Fibroblast of villous mesenchyme (primary cell): ENCODE measurements at places on chromosomes 6 and 20.

- DNase-seq: no peak
These were observed 103.8 kb downstream of the RALGAPA2 start for GRCh38 chr20:20608641-20609040.

DNA sequence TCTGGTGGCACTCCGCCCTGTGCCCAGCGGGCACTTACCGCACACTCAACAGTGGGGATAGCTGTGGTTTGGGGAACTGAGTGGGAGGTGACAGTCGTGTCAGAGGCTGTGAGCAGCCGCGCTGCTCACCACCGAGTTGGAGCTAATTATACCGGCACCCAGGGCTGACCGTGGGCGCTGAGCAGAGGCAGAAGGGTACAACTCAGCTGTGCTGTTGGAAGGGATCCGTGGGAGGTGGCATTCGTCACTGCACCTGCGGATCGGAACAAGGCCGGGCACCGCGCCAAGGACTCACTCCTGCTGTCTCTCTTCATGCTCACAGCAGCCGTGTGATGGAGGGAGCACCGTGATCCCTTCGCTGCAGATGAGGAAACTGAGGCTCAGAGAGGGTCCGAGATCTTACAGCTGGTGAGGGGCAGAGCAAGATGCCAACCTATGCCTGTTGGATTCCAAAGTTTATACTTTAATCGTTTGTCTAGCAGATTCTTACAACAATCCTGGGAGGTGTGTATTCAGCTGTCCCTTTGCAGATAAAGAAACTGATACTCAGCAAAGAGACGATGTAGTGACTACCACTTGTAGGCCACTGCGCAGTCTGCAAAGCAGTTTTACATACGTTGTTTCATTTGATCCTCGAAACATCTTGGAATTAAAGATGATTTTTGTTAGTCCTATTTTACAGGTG is 713 bp upstream of the ELMO2 start:
- DNase-seq: peak; percentile 11

DNA sequence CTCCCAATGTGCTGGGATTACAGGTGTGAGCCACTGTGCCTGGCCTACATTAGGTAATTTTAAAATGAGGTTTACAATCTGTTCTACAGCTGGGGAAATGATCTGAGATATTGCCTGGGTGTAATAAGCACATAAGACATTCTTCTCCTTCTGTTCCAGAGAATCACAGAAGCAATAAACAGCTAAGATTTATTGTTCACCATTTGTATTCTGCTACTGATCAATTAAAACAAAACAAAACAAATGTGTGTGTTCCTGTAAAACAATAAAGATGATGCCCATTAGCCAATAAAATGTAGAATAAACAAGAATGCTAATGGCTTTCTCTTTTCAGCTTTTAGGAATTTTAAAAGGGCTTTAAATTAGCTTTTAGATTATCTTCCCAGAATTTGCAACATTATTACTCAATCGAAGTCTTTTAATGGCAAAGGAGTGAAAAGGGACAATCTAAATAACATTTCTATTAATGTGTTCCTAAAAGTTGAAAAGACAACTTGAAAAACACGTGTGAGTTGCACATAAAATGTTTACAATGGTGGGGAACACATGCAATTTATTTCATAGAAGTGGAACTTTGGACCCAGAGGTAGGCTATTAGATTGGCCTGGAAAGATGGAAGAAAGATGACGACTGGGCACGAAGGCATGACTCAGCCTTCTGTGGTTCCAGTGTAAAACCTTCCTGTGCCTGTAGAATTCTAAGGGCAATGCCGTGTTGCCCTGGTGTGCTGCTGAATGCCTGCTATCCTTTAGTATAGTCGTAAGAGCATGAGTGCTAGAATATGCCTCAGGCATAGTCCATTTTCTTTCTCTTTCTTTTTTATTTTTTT is 29.0 kb upstream of the DEK start:
- DNase-seq: peak; percentile 14

- DNase-seq: no peak
These were observed 164.5 kb upstream of the CST7 start for GRCh38 chr20:24784607-24785006.

DNA sequence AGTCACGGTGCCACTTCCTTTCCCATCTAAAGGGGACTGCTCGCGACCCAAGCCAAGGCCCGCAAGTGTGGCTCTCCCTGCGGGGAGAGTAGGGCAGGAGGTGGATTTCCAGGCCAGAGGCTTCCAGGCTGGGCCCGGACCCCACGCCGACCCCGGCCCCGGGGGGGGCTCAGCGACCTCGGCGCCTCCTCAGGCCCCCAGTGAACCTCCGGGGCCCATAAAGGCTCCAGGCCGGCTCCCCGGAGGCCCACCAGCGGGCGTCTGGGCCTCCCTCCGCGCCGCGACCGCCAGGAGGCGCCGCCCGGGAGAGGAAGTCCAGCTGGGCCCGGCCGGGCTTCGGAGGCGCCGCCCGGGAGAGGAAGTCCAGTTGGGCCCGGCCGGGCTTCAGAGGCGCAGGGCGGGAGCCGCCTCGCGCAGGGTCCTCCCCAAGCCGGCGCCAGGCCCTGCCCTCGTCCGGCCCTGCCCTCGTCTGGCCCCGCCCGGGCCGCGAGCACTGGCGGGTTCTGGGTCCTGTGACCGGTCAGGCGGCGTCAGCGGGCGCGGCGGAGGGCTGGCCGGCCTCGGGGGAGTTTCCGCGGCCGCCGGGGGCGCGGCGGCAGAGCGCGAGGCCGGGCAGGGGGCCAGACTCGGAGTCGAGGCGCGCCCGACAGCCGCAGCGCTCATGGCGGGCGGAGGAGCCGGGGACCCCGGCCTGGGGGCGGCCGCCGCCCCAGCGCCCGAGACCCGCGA is at the start of gene RAB32:
TSS of gene RAB32 (plus strand) at position 623 of the 729 bp plus-strand sequence. CDS start at position 662, 39 bp downstream.
- peak; percentile 95 for DNase-seq

- DNase-seq: no peak
These were observed 215.2 kb downstream of the GRIK2 start for GRCh38 chr6:101608703-101609102.

- no peak for DNase-seq
These were observed 23.5 kb upstream of the PDE7B start for GRCh38 chr6:135828021-135828420.

GRCh38 chr6:122649701-122650100 is 39.5 kb downstream of the PKIB start:
- DNase-seq: no peak

DNA sequence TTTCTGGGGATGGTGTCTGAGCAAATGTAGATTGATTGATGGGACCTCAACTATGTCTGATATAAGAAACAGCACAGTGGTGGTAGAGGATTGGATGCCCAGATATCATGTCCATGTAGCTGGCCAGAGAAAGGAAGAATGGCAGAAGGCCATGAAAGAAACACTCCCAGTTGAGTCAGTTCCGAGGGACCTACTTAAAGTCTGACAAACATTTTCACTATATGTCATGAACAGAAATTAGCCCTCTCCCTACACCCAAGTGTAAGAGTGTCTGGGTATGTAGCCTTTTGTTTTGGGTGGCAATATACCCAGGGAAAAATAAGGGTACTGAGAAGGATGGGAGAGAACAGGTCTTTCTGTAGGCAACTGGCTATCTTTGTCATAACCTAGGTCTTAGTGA is 434.2 kb downstream of the BCKDHB start:
- DNase-seq: no peak

DNA sequence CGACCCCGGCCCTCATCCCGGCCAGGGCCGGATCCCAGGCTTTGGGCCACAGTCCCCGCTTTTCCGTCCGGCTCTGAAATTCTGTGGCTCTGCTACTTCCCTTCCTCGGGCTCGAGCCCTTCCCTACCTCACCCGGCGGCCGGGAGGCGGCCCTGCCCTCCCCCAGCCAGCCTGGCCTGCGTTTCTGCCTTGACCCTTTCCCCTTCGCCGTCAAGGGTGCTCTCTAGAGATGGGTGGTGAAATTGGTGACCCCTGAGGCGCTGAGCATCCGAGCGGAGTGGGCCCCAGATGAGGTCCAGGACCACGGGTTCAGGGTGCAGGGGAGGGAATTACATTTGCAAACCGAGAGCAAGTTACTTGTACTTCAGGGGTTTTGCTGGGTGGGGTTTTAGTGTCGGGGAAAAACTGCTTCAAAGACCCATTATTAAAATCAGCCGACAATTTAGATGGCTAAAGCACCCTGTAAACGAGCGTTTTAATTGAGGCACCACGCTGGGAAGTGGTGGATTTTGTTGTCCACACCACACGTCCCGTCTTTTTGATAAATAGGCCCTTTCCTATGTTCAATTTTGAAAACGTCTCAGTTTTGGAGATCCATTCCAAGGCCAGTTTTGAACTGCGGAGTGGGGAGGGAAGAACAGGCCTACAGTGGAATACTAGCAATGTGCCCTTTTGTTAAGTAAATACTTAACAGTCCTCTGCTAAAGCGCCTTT is 9.9 kb downstream of the TFAP2A start:
- no peak for DNase-seq

DNA sequence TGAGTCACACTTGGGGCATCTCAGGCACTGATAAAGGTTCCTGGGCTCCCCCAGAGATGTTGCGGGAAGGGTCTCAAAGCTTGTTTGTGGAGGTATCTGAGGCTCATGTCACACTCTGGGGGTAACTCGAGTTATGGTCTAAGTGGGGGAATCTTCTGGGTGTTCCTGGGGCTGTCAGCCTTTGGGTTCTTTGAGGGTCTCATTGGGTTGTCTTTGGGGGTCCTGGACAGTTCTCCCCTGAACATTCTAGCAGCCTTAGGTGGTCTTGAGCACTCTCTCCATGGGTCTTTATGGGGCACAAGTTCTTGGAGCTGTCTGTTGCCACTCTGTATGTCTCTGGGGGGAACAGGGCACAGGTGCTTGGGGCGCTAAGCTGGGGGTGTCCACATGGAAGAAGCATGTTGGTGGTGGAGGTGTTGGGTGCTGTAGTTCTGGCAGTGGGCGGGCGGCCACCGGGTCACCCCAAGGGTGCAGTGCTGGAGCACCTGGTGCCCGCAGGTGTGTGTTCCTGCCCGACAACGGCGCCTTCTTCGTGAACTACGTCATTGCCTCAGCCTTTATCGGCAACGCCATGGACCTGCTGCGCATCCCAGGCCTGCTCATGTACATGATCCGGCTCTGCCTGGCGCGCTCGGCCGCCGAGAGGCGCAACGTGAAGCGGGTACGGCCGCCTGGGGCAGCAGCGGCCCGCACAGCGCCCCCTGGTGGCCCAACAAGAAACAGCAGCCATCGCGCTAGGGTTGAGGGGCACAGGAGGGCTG is 7.1 kb upstream of the CAPN11 start:
- peak; percentile 58 for DNase-seq

GRCh38 chr6:122372647-122373046 is 26.8 kb upstream of the HSF2 start:
- peak; percentile 5 for DNase-seq

- DNase-seq: peak; percentile 44
These were observed 1019.5 kb upstream of the CITED2 start for GRCh38 chr6:140393665-140394540.

GRCh38 chr6:124226396-124226795 is 422.7 kb downstream of the NKAIN2 start:
- peak; percentile 1 for DNase-seq

GRCh38 chr6:52340603-52340880 is 21.4 kb upstream of the PAQR8 start:
- no peak for DNase-seq

DNA sequence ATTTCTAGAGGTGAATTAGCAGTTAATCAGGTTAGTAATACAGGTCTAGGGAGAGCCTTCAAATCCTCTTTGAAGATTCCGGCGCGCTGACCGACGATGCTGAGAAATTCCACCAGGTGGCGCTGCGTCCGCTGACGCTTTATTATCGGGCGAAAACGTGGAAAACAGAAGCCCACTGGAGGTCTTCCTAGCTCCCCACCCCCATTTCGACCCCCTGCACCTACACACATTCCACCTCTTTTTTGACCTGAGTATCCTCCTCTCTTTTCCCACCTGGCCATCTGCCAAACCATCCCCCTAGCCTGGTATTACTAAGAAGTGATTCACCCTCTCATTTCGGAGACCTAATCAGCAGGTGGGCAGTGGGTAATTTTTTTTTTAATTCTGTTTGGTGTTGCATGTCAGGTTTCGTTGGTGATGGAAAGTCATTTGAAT is 65.4 kb upstream of the RIN2 start:
- peak; percentile 45 for DNase-seq

DNA sequence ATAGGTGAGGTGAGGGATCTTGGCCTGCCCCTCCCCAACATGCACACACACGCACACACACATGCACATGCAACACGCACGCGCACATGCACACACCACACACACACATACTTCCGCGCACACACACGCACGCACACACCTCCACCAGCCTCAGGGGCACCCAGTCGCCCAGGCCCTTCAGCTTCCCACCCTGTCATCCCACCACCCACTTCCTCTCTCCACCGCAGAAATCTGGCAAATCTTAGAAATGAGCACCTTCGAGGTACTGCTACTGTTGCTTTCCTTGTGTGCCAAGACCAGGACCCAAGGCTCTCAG is 1.2 kb downstream of the SPDEF start:
- no peak for DNase-seq

DNA sequence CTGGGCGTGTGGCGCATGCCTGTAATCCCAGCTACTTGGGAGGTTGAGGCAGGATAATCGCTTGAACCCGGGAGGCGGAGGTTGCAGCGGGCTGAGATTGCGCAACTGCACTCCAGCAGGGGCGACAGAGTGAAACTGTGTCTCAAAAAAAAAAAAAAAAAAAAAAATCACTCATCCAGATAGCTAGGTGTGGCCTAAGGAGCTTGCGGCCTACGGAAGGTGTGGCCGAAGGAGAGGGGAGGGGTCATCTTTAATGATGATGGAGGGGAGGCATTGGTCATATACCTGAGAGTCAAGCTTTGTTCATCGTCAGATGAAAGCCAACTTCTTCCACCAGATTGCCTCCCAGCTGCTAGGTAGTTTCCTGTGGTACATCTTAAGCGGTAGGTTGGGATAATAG is 801 bp upstream of the PPARD start:
- DNase-seq: no peak

DNA sequence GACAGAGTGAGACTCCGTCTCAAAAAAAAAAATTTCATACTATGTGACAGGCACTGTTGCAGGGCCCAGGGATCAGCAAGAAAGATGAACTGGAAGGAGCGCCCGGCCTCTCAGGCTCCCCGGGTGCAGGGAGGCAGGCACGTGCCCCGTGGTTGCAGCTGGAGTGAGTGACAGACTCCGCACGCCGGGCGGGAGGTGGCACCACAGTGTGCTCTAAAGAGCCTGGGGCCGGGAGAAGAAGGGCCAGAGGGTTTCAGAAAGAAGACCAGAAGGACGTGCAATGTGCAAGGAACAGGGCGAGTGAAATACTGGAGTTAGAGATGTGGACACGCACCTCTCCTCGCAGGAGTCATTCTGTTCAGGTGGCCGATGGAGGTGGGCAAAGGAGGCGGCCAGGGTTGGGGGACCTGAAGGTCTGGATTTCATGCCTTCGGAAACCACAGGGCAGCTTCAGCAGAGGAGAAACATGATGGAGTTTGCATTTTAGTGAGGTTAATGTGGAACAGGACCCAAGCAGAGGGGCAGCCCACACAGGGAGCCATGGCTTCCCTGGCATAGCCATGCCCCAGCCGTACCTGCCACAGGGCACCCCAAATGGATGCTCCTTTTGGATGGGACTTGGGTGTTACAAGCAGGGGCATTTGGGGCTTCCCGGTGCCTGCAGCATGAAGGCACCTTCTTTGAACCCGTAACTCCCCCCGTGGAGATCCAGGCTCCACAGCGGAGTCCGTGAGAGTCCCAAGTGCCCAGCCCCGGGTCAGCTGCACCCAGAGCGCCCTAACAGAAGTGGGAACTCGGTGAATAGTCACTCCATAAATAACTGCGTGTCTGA is 226.2 kb downstream of the ERMARD start:
- no peak for DNase-seq

- no peak for DNase-seq
These were observed 29.2 kb downstream of the NOX3 start for GRCh38 chr6:155426408-155426945.
